Natural killer cell treated with Interleukin-12 subunit alpha and Interleukin-12 subunit beta and Interleukin-15 and Interleukin-18, amount 100 ng/mL, for 72 hours (primary cell): ENCODE measurements at places on chromosomes 5 and 9.

DNA sequence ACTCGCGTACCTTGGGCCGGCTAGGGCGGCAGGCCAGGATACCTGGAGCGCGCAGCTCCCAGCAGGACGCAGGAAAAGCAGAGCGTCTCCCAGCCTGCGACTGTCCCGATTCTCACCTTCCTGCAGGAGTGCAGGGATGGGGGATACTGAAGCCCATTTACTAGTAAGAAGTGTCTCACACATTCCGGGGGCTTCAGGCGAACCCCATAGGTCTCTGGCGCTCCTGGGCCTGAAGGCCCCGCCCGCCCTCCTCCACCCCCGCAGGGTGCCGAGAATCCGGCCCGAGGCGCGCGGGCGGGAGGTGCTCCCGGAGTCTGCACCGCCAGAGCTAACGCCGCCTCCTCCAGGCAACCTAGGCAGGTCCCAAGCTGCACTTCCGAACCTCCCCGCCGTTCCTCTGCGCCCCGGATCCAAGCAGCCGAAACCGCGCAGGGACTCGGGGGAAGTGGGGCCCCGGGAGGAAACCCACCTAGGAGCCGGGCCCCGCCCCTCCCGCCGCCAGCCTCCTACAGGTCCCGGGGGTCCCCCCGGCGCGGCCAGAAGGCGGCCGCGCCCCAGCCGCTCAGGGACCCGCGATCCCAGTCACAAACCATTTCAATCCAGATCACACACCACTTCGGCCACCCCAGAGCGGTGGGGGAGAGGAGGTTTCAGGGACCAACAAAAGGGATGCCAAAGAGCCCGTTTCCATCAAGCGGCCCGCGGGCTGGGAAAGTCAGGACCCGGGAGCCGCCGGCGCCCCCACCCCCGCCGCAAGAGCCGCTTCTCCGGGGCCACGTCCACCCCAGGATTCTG is 1.2 kb downstream of the ROR2 start:
- H3K4me3 ChIP-seq: no peak overlapping the region
- H3K27ac ChIP-seq: no peak overlapping the region
- peaks cover 73% of the 10 kb centered on the region for H3K27me3 ChIP-seq
- H3K4me1 ChIP-seq: peaks cover 3% of the 10 kb centered on the region
- H3K36me3 ChIP-seq: no peaks in the 10 kb centered on the region

DNA sequence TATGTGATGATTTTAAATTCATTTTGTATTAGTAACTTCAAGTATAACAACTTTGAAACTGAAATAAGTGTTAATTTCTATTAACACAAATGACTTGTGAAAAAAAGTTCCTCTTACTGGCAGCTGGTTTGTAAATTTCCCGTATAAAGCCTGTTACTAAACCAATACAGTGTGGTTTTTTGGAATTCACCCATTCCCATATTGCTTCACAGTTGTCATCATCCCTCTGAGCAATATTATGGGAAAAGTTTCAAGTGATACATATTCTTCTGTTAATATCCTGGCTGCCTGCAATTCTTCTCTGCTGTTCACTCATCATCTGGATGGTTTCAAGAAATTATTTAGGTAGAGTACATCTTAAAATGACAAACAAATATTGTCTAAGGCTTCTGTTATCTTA is 1185.1 kb upstream of the C9orf72 start:
- no peak overlapping the region for H3K4me3 ChIP-seq
- H3K4me1 ChIP-seq: peaks cover 3% of the 10 kb centered on the region

DNA sequence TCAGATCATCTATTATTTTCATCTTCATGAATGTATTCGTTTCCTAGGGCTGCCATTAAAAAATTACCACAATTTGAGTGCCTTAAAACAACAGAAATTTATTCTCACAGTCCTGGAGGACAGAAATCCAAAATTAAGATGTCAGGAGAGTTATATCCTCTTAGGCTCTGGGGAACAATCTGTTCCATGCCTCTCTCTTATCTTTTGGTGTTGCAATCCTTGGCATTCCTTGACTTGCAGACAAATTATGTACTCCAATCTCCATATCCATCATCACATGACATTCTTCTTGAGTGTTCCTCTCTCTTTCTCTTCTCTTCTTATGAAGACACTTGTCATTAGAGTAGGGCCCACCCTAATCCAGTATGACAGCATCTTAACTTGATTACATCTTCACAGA is 339.4 kb downstream of the EFNA5 start:
- H3K27ac ChIP-seq: no peak overlapping the region
- H3K27me3 ChIP-seq: no peaks in the 10 kb centered on the region
- H3K36me3 ChIP-seq: no peaks in the 10 kb centered on the region
- H3K4me3 ChIP-seq: no peak overlapping the region

GRCh38 chr9:88230612-88231011 is 92.3 kb upstream of the SPATA31C2 start:
- H3K4me3 ChIP-seq: no peak overlapping the region
- peaks cover 38% of the 10 kb centered on the region for H3K27me3 ChIP-seq
- no peaks in the 10 kb centered on the region for H3K36me3 ChIP-seq
- H3K4me1 ChIP-seq: no peaks in the 10 kb centered on the region

DNA sequence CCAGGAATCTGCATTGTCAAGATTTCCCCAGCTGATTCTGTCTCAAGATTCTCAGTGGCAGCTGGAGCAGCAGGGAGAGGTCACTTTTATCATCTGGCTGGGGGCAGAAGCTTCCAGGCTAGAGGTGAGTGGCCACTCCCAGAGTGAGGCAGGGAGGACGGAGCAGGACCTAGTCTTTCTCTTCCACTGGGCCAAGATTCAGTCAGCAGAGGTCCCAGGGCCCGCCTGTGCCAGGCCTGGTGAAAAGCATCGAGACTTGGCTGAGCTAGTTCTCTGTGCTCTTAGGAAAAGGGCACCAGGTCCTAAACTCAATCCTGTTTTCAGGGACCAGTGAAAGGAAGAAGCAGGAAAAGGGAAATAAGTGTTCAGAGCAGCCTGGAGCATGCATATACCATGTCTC is 46.6 kb downstream of the IRX1 start:
- no peaks in the 10 kb centered on the region for H3K27me3 ChIP-seq
- no peaks in the 10 kb centered on the region for H3K4me1 ChIP-seq
- no peaks in the 10 kb centered on the region for H3K36me3 ChIP-seq
- H3K27ac ChIP-seq: no peak overlapping the region
- DNase-seq: no peak

- no peak overlapping the region for H3K4me3 ChIP-seq
- no peaks in the 10 kb centered on the region for H3K27me3 ChIP-seq
- DNase-seq: no peak
- no peak overlapping the region for H3K27ac ChIP-seq
- peaks cover 53% of the 10 kb centered on the region for H3K4me1 ChIP-seq
These were observed 6.0 kb downstream of the UBQLN1 start for GRCh38 chr9:83701769-83702168.

- H3K36me3 ChIP-seq: no peaks in the 10 kb centered on the region
- no peaks in the 10 kb centered on the region for H3K4me1 ChIP-seq
- H3K4me3 ChIP-seq: no peak overlapping the region
These were observed 31.7 kb downstream of the SLC35A4 start for GRCh38 chr5:140596321-140596741.

GRCh38 chr9:123868002-123868401 is 61.9 kb downstream of the DENND1A start:
- H3K36me3 ChIP-seq: no peaks in the 10 kb centered on the region
- peaks cover 19% of the 10 kb centered on the region for H3K4me1 ChIP-seq
- peak overlapping the region; percentile 75 for H3K4me3 ChIP-seq
- no peak for DNase-seq
- H3K27ac ChIP-seq: peak overlapping the region; percentile 84
- no peaks in the 10 kb centered on the region for H3K27me3 ChIP-seq

- H3K36me3 ChIP-seq: peaks cover 4% of the 10 kb centered on the region
- H3K27ac ChIP-seq: no peak overlapping the region
- H3K27me3 ChIP-seq: no peaks in the 10 kb centered on the region
- H3K4me1 ChIP-seq: no peaks in the 10 kb centered on the region
- no peak for DNase-seq
These were observed 1858.6 kb upstream of the CDH9 start for GRCh38 chr5:28896949-28897348.

GRCh38 chr5:32027093-32027716 is 146.9 kb downstream of the GOLPH3 start:
- H3K4me1 ChIP-seq: no peaks in the 10 kb centered on the region
- no peaks in the 10 kb centered on the region for H3K36me3 ChIP-seq
- no peak overlapping the region for H3K4me3 ChIP-seq
- no peak overlapping the region for H3K27ac ChIP-seq

DNA sequence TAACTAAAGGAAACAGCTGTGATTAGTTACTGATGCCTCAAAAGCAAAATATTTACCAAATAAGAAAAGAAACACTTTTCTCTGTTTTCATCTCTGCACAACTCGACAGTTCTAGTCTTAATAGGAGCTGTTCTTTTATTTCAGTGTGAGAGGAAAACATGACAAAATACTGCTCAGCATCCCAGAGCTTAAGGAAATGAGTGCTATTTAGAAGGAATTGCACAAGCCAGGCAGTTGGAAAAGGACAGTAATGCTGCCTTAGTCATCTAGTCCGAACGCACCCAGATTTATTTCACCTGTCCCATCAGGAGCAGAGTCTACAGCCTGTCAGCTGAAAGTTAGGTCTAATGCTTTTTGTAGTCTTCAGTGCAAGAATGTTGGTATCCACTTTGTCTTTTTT is 12.3 kb downstream of the ZCCHC9 start:
- no peaks in the 10 kb centered on the region for H3K4me1 ChIP-seq
- H3K4me3 ChIP-seq: no peak overlapping the region
- DNase-seq: no peak
- H3K36me3 ChIP-seq: peaks cover 12% of the 10 kb centered on the region

- no peak overlapping the region for H3K27ac ChIP-seq
- peaks cover 7% of the 10 kb centered on the region for H3K27me3 ChIP-seq
- peak overlapping the region; percentile 91 for H3K4me3 ChIP-seq
- no peak for DNase-seq
- peaks cover 17% of the 10 kb centered on the region for H3K4me1 ChIP-seq
These were observed 1.7 kb upstream of the ALDH1B1 start for GRCh38 chr9:38390851-38391250.
